Mesendoderm (in vitro differentiated cells): ENCODE measurements at places on chromosomes 7 and 10.

- no peak for DNase-seq
Measured at GRCh38 chr10:97012470-97012869, 173.3 kb downstream of the SLIT1 start.

DNA sequence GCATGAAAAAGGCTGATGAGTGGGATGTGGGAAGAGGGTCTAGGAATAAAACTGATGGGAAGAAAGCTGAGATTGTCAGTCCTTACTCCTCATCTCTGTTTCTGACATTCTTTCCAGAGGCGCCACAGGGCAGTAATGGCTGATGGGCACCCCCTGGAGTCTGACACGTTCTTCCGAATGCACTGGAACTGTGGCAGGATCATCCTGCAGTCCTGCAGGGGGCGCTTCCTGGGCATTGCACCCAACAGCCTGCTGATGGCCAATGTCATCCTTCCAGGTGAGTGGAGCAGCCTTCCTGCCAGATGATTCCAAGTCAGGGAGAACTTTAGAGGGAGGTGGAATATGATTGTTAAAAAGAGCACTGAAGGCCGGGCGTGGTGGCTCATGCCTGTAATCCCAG is 4.8 kb downstream of the FSCN3 start:
- peak; percentile 88 for DNase-seq

- DNase-seq = no peak
Measured at GRCh38 chr10:66804962-66805361, 120.9 kb upstream of the LRRTM3 start.

- no peak for DNase-seq
Measured at GRCh38 chr10:23432639-23433038, 6.2 kb upstream of the OTUD1 start.

DNA sequence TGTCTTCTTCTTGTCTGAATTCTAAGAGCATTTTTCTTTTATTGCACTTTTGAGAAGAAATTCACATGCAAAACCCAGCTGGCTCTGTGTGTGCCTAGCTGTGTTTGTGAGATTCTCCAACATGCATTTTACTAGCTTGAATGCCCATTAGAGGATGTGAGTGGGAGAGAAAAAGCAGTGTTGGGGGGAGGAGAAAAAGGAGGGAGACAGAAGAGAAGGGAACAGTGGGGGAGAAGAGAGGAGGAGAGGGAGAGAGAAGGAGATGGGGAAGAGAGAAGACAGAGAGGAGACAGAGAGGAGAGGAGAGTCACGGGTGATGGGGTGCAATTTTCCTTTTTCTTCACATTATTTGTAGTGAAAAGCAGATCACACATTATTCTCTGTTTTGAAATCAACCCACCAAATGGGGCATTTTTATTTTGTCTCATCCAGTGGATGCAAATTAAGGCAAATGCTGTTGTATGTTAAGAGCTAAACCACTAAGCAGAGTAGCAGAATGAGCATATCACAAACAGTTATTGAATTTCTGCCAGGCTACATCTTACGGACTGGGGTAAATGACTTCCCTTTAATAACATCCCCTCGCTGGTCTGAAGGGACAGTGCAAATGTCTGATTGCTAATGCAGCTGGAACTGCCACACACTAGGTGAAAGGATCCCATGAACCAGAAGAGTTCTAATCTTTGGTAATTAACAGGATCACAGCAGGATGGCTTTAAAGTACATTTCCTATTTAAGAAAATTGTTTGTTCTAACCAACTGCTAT is 849 bp downstream of the LRRN3 start:
- DNase-seq = peak; percentile 40

GRCh38 chr10:3886191-3886590 is 101.2 kb upstream of the KLF6 start:
- peak; percentile 88 for DNase-seq

DNA sequence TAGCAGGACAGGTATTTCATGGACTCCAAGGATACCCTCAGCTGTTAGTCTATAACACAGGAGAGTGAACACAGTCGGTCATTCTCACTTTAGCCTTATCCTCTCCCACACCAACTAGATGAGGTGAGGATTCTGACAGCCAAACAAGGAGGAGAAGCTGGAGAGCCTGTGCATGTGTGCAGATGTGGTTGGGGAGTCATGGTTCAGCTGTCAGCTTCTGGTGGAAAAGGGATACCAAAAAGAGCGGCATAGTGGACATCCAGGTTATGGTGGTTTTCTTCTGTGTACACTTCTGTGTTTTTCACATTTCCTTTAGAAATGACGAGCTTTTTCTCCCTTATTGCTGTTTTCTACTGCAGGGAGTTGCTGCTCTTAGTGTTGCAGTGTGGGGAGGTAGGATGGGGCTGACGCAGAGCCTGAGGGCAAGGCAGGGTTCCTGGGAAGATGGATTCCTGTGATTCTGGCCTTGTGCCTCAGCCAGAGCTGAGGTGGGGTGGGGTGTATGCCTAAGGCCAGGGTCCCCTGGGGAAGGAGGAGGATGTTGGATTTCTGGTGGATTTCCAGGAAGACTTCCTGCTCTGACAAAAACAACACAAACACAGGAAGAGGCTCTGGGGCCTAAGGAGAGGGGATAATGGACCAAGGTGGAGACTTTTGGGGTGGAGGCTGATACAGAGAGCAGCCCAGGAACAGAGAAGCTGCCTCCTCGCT is 26.6 kb downstream of the PLAU start:
- DNase-seq = no peak

GRCh38 chr7:137634356-137634755 is 212.4 kb downstream of the DGKI start:
- DNase-seq = no peak

- no peak for DNase-seq
Measured at GRCh38 chr7:9100289-9100688, 666.9 kb downstream of the NXPH1 start.

DNA sequence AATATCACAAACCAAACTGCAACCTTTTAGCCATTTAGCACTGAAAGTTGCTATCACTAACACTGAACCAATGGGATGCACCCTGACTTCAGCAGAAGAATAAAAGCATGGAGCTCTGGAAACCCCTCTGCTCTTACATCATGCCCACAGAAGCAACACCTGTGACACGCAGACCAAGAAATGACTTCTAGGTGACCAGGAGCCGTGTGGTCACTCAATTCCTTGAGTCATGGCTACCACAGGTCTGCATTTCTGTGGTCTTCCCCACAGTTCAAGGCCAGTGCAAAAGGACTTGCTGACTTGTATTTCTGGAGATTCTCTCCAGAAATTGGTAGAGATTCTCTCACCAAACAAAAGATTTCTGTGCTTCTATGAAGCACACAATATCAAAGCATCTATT is 38.3 kb downstream of the NRCAM start:
- no peak for DNase-seq

DNA sequence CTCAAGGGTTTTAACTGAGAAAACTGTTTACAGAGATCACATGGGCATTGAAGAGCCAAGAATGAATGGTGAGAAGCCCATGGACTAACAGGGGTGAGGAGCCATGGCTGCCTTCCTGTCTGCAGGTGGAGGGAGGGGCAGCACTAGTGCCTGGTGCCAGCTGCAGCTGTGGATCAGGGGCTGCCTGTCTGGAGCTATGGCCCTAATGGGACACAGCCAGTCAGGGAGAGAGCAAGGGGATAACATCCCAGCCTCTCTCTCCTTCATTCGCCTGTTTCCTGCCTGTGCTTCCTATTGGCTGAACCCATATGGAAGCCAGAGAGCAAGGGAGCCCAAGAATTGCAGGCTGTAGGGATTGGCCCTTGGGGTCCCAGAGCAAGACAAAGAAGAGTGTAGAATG is 125.8 kb upstream of the GAD2 start:
- DNase-seq = no peak

DNA sequence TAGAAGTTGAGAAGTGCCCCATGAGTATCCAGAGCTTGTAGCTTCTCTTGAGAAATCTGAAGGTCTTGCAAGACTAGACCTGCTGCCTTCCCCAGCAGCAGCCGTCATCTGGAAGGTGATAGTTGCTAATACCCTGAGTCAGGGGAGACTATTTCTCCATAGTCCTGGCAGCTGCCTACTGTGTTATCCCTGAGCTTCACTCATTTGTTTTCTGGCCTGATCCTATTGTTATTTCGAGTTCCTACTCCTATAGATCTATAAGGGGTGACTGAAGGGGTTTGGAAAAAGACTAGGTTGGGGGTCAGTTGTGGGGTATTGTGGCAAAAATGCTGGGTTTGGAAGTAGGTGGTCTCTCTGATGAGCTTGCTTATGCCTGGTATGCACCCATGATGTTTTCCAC is 297.8 kb downstream of the CNTNAP2 start:
- DNase-seq = peak; percentile 19
